ENCODE measurements at places on chromosomes 11 and 22. TPM values are rescaled to one million over a fixed set of nuclear protein-coding genes. Genes with fewer than 3 reads are reported as not detected.

MCAM gene
- total RNA-seq = 17.9 TPM

- DNase-seq = no peak
Measured at GRCh38 chr22:17171153-17172028, 12.3 kb upstream of the HDHD5 start.

DNA sequence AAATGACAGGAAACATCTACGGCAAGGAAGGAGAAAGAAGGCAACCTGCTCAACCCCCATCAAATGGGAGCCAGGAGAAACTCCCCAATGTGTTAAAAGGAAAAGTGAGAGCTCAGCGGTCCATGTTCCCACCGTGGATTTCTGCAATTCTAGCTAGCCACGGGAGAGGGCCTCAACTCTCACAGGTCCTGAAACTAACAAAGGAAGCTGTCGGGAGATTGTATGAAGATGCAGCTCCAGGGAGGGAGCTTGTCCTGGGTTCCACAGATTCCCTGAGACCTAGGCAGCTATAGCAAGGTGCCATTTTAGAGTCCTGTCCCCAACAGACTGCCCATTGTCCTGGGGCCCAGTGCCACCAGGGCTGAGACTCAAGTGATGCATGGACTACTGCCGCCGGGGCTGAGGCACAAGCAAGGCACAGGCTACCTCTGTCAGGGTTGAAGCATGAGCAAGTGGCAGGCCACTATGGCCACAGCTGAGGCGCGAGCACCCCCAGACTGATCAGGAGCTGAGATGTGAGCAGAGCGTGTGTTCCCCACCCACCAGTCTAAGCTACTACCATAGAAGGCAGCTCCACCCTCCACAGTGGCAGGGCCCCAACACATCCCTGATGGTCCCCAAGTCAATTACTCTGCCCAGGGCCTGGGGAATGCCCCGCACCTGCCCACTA is 31.3 kb downstream of the RSF1 start:
- no peak for DNase-seq

- DNase-seq = no peak
Measured at GRCh38 chr11:24589064-24589463, 92.2 kb downstream of the LUZP2 start.

SAAL1 gene
- 26.3 TPM for total RNA-seq

UBQLN3 gene
- not detected for total RNA-seq

Measured in GM12878 (cell line).